ENCODE measurements at places on chromosomes 4 and X. TPM values are rescaled to one million over a fixed set of nuclear protein-coding genes. Genes with fewer than 3 reads are reported as not detected.
A peak's percentile ranks its signal among the peaks of the same experiment; 100 is the strongest.

- no peak overlapping the region for H3K4me3 ChIP-seq
- no peak for DNase-seq
- H3K4me1 ChIP-seq: no peaks in the 10 kb centered on the region
- H3K36me3 ChIP-seq: no peaks in the 10 kb centered on the region
- no peak overlapping the region for H3K27ac ChIP-seq
Measured at GRCh38 chr4:120225527-120225926, 158.9 kb upstream of the MAD2L1 start.

GRCh38 chr4:7630568-7631287, 196.0 kb upstream of the PSAPL1 start:
- peak overlapping the region; percentile 63 for H3K27ac ChIP-seq
- no peak overlapping the region for H3K4me3 ChIP-seq
- peak; percentile 72 for DNase-seq

DNA sequence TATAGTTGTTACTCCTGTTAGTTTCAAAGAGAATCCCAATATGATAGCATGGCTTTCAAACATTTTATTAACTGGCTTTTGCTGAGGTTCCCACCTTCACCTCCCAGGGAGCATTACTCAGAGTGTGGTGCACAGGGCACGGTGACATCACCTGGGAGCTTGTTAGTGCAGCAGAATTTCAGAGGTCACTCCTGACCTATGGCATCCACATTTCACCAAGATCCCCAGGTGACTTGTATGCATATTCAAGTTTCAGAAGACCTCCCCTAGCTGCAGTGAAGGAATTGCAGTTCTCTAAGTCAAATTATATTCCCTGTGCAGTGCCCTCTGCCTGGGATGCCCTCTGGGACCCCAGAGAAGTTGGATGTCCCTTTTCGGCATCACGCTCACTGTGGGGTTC, 29.7 kb upstream of the LNX1 start:
- no peaks in the 10 kb centered on the region for H3K36me3 ChIP-seq
- DNase-seq: no peak
- no peak overlapping the region for H3K4me3 ChIP-seq
- H3K27me3 ChIP-seq: no peaks in the 10 kb centered on the region

The HTT-AS gene
- not detected for total RNA-seq

The KIF4A gene
- 0.08 TPM for total RNA-seq

GRCh38 chr4:150231107-150231770, 153.0 kb downstream of the DCLK2 start:
- no peak for DNase-seq
- H3K27ac ChIP-seq: no peak overlapping the region
- peaks cover 28% of the 10 kb centered on the region for H3K4me1 ChIP-seq
- no peaks in the 10 kb centered on the region for H3K27me3 ChIP-seq

DNA sequence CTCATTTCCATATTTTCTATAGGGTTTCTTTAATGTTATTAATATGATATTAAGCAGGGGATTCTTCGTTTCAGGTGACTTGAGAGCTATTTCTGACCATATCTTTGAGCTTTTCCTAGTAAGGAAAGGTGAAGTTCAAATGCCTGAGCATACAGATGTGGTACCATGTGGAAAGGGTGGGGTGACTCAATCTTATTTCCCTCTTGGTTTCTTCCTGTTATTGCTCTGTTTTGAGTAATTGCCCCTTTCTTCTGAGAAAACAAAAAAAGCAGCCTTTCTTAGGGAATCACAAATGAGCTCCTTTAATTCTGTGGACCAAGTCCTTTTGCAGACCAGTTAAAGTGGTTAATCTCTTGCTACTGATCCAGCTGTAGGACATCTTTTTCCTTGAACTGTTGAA, 41.0 kb upstream of the AGA start:
- H3K36me3 ChIP-seq: no peaks in the 10 kb centered on the region
- no peak overlapping the region for H3K4me3 ChIP-seq
- H3K4me1 ChIP-seq: no peaks in the 10 kb centered on the region
- H3K27me3 ChIP-seq: no peaks in the 10 kb centered on the region
- DNase-seq: no peak
- no peak overlapping the region for H3K27ac ChIP-seq

DNA sequence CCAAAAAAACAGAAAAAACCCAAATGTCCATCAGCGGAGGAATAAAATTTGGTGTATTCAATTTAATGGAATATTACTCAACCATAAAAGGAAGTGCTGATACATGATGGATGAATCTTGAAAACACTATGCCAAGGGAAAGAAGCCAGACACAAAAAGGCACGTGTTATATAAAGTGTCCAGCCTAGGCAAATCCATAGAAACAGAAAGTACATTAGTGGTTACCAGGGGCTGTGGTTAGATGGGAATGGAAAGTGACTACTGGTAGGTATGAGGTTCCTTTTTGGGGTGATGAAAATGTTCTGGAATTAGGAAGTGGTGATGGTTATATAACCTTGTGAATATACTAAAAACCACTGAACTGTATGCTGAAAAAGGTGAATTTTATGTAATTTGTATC, 3.5 kb upstream of the CDKL2 start:
- peaks cover 11% of the 10 kb centered on the region for H3K4me1 ChIP-seq
- no peaks in the 10 kb centered on the region for H3K27me3 ChIP-seq
- no peak overlapping the region for H3K27ac ChIP-seq
- H3K36me3 ChIP-seq: no peaks in the 10 kb centered on the region
- no peak for DNase-seq
- no peak overlapping the region for H3K4me3 ChIP-seq

The SPRY1 gene
- total RNA-seq: 50.0 TPM

DNA sequence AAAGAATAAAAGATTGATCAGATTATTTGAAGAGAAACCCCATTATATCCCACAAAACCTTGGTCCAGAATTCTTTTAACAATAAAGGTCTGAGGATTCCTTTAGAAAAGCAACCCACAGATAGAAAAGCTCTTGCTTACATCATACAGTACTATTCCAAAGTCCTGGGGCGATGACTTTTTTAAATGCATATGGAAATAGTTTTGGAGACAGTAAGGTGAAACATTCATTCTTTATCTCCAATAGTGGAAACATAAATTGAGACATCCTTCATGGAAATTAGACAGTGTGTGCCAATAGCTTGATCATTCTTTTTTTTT, 85.7 kb upstream of the UCP1 start:
- no peak overlapping the region for H3K4me3 ChIP-seq
- no peak for DNase-seq
- H3K36me3 ChIP-seq: peaks cover 37% of the 10 kb centered on the region
- H3K27me3 ChIP-seq: no peaks in the 10 kb centered on the region

DNA sequence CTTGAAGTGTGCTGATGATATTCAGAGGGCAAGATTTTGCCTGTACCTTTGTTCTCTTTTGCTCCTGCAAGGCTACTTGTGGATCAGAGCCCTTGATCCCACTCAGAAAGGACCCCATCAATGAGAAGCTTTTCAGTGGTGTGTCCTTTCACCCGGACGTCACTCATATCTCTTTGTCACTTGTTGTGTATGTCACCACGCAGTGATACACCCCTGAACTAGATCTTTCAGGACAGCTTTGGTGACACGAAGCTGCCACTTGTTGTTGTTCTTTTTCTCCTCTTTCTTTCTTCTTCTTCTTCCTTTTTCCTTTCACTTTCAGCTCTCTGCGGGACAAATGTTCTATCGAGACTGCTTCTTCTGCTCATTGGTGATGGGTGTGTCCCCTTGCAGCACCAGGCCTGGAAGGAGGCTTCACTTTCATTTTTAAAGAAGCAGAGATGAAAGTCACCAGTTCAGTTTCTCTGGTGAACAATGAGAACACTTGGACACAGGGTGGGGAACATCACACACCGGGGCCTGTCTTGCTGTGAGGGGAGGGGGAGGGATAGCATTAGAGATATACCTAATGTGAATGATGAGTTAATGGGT, 83.6 kb downstream of the NBDY start:
- no peaks in the 10 kb centered on the region for H3K4me1 ChIP-seq
- no peaks in the 10 kb centered on the region for H3K27me3 ChIP-seq
- H3K27ac ChIP-seq: no peak overlapping the region
- no peaks in the 10 kb centered on the region for H3K36me3 ChIP-seq
- no peak for DNase-seq

The EPHA5 gene
- 0.24 TPM for total RNA-seq

GRCh38 chr4:24690436-24690835, 104.9 kb upstream of the SOD3 start:
- no peaks in the 10 kb centered on the region for H3K4me1 ChIP-seq
- no peak overlapping the region for H3K4me3 ChIP-seq
- no peaks in the 10 kb centered on the region for H3K27me3 ChIP-seq
- no peaks in the 10 kb centered on the region for H3K36me3 ChIP-seq
- DNase-seq: no peak

The CT47B1 gene
- total RNA-seq: not detected

The VCX3B gene
- not detected for total RNA-seq

GRCh38 chr4:124644621-124645020, 67.9 kb downstream of the ANKRD50 start:
- H3K4me1 ChIP-seq: no peaks in the 10 kb centered on the region
- H3K36me3 ChIP-seq: no peaks in the 10 kb centered on the region
- no peak overlapping the region for H3K27ac ChIP-seq
- no peak overlapping the region for H3K4me3 ChIP-seq
- H3K27me3 ChIP-seq: no peaks in the 10 kb centered on the region
- DNase-seq: no peak

The SCML2 gene
- total RNA-seq: 1.1 TPM

GRCh38 chrX:107123750-107124149, 5.1 kb upstream of the RBM41 start:
- no peak overlapping the region for H3K27ac ChIP-seq
- H3K36me3 ChIP-seq: no peaks in the 10 kb centered on the region
- H3K4me1 ChIP-seq: no peaks in the 10 kb centered on the region
- no peaks in the 10 kb centered on the region for H3K27me3 ChIP-seq

DNA sequence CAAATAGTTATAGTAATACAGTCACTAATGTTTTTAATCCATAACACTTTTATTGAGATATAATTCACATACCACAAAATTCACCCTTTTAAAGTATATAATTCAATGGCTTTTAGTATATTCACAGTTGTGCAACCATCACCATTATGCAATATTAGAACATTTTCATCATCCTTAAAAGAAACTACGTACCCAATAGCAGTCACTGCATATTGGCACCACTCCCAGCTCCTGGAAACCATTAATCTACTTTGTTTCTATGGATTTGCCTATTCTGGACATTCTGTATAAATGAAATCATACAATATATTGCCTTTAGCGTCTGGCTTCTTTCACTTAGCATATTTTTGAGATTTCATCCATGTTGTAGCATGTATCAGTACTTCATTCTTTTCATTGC, 99.3 kb downstream of the AMMECR1 start:
- no peaks in the 10 kb centered on the region for H3K4me1 ChIP-seq

- peaks cover 34% of the 10 kb centered on the region for H3K36me3 ChIP-seq
- no peaks in the 10 kb centered on the region for H3K4me1 ChIP-seq
- no peak for DNase-seq
- H3K4me3 ChIP-seq: peak overlapping the region; percentile 69
- no peaks in the 10 kb centered on the region for H3K27me3 ChIP-seq
- H3K27ac ChIP-seq: peak overlapping the region; percentile 91
Measured at GRCh38 chrX:107715331-107716117, 60.1 kb downstream of the TSC22D3 start.

DNA sequence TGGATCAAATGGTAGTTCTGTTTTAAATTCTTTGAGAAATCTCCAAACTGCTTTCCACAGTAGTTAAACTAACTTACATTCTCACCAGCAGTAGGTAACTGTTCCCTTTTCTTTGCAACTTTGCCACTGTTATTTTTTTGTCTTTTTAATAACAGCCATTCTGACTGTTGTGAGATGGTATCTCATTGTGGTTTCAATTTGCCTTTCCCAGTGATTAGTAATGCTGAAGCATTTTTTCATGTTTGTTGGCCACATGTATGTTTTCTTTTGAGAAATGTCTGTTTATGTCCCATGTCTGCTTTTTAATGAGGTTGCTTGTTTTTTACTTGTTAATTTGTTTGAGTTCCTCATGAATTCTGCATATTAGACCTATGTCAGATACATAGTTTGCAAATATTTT, 198.8 kb downstream of the RAB28 start:
- H3K4me3 ChIP-seq: no peak overlapping the region
- no peak overlapping the region for H3K27ac ChIP-seq
- DNase-seq: no peak
- no peaks in the 10 kb centered on the region for H3K4me1 ChIP-seq
- no peaks in the 10 kb centered on the region for H3K36me3 ChIP-seq
- H3K27me3 ChIP-seq: no peaks in the 10 kb centered on the region

DNA sequence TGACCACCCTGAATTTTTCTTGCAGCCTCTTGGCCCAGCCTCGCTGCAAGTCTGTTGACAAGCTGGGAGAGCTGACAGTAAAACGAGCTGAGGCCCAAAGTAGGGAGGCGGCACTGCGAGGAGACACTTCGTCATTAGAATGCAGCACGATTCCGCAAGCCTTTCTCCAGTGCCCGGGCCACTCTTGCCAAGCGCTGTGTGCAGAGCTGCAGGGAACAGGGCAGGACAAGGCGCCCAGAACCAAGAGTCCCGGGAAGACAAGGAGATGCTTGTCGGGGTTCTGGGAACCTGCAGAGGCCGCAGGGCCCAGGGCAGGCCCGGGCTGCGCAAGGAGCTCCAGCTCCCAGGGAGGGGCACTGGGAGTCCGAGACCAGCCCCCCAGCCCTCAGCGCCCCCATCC, 187.1 kb downstream of the BCOR start:
- no peaks in the 10 kb centered on the region for H3K4me1 ChIP-seq
- H3K4me3 ChIP-seq: no peak overlapping the region
- no peaks in the 10 kb centered on the region for H3K27me3 ChIP-seq
- no peak for DNase-seq

DNA sequence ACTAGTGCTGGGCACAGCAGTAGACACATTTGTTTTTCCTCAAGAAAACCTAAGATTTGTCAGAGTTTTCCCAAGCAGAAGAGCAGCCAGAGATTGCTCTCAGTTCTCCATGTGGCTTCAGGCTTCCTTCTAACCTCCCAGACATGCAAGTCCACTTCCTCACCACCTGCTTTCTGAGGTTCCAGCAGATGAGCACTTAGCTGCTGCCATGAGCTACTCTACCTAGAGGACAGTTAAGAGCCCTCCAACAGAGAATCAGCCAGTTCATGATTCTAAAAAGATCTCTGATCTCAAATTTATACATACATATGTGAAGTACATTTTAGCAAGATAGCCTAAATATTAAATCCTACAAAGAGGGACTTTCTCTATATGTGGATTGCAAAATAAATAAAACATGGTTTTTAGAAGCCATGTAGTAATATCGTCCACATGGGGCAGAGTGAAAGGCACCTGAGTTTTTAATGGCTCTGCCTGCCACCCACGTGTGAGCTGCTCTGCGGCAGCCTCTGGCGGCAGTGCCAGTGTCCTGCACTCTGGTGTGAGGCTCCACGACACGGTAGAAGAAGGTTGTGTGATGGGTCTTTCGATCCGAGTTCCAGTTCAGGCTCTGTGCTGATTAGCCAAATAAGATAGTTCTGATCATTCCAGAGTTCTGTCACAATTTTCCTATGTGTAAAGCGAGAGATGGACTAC, 10.3 kb downstream of the CYP4V2 start:
- H3K4me3 ChIP-seq: no peak overlapping the region
- H3K4me1 ChIP-seq: no peaks in the 10 kb centered on the region
- peaks cover 5% of the 10 kb centered on the region for H3K36me3 ChIP-seq
- no peaks in the 10 kb centered on the region for H3K27me3 ChIP-seq
- DNase-seq: no peak
